ENCODE measurements at places on chromosomes 1 and 21. TPM values are rescaled to one million over a fixed set of nuclear protein-coding genes. Genes with fewer than 3 reads are reported as not detected.

The DENND2D gene
- 3.7 TPM for total RNA-seq

The TFF1 gene
- not detected for total RNA-seq

The DIO1 gene
- not detected for total RNA-seq

The SPRR5 gene
- not detected for total RNA-seq

The POGZ gene
- total RNA-seq = 25.1 TPM
